Urinary bladder (tissue), 4 donors: ENCODE measurements at places on chromosomes 1 and 21. TPM values are rescaled to one million over a fixed set of nuclear protein-coding genes. Genes with fewer than 3 reads are reported as not detected.

The RHCE gene
- 0.85 TPM for total RNA-seq

The TNFSF4 gene
- total RNA-seq = 2.6 TPM

The MTOR gene
- total RNA-seq = 26.5 TPM

The OR2T11 gene
- total RNA-seq = not detected

The DMRTA2 gene
- not detected for total RNA-seq

The LYPD8 gene
- not detected for total RNA-seq

The CFAP107 gene
- total RNA-seq = not detected

The SH2D5 gene
- total RNA-seq = not detected

The CFHR5 gene
- total RNA-seq = not detected

The FGR gene
- 3.4 TPM for total RNA-seq

The MSH4 gene
- 0.90 TPM for total RNA-seq

The SYNC gene
- 22.4 TPM for total RNA-seq

The PLCH2 gene
- 7.0 TPM for total RNA-seq

The NGF gene
- 5.8 TPM for total RNA-seq
